RKO (cell line): ENCODE measurements at places on chromosomes 16 and 17.

DNA sequence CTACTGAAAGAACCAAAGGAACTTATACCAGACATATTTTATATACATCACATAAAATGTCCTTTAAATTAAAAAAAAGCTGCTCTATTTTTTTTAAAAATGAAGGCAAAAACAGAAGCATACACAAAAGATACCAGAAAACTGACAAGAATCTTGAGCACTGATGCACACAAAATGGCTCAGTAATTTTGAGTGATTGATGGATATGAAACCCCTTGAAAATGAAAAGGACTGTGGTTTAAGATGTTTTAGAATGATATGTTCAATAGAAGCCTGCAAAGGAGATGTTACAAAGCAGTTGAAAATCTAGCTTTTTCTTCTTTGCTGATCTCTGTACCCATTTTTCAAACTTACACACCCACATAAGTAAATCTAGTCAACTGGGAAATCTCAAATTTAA lies 2.7 kb downstream of the C16orf87 start:
- DNase-seq: no peak

- DNase-seq: no peak
These were observed 29.5 kb upstream of the GSE1 start for GRCh38 chr16:85583491-85584181.

- no peak for DNase-seq
These were observed 143.2 kb downstream of the PHKB start for GRCh38 chr16:47604306-47604705.

- DNase-seq: peak; percentile 45
These were observed 58.5 kb downstream of the TMEM132E start for GRCh38 chr17:34637548-34638525.

GRCh38 chr17:38419508-38419981 lies 8.7 kb upstream of the ARHGAP23 start:
- DNase-seq: no peak

DNA sequence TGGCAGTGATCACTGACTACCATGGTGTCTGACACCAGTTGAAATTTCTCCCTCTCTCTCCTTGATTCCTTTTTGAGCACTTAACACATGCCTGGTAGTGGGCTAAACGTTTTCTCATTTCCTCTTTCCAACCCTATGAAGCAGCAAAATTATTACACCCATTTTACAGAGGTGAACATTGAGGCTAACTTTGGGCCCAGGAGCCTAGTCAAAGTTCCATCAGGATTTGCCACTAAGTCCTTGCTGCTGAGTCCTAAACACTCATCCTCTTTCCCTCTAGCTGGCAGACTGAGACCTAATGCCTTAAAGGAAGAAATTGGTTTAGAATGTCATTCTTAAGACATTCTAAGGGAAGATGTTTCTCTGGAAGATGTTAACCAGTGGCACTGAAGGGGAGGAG lies 74.7 kb upstream of the IRX3 start:
- DNase-seq: no peak

- peak; percentile 12 for DNase-seq
These were observed 20.4 kb downstream of the CDH3 start for GRCh38 chr16:68665501-68665900.

- no peak for DNase-seq
These were observed 38.1 kb downstream of the CDRT15 start for GRCh38 chr17:14198575-14198974.

DNA sequence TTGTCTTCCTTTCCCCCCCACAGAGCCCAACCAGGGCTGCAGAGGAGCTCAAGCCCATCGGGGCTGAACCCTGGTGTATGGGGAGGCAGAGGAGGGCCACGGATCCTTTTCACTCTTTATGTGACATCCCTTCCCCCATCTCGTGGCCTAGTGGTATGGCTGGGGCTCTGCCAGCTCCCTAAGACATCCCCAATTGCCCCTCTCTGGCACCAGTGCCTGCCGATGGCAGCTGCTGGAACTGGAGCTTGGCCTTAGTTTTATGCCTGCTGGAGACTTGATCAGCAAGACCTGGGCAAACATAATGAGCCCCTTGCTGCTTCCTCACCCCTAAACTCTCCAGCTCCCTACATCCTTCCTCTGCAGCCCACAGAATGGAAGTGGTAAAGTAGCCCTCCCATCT lies 8.0 kb upstream of the TOP2A start:
- DNase-seq: no peak

- no peak for DNase-seq
These were observed 5.4 kb downstream of the APOBR start for GRCh38 chr16:28499854-28500253.

DNA sequence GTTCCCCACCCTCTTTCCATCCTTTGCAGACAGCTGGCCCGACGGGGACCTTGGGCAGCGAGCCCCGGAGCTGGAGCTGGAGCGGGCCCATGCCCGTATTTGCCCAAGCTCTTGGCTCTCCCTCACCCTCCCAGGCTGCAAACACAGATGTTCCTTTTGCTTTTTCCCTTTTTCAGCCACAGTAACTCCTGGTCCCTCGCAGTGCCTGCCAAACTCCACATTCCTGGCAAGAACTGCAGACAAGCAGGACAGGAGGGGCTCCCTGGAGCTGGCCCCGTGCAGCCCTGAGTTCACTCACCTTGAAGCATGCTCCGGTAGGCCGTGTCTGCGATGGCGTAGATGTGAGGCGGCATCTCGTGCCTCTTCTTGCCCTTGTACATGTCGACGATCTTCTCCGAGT lies 33.9 kb downstream of the MYH11 start:
- no peak for DNase-seq

GRCh38 chr16:67861877-67862276 lies 11.0 kb upstream of the EDC4 start:
- no peak for DNase-seq

GRCh38 chr17:78144736-78145641 lies 1.2 kb upstream of the C17orf99 start:
- no peak for DNase-seq

DNA sequence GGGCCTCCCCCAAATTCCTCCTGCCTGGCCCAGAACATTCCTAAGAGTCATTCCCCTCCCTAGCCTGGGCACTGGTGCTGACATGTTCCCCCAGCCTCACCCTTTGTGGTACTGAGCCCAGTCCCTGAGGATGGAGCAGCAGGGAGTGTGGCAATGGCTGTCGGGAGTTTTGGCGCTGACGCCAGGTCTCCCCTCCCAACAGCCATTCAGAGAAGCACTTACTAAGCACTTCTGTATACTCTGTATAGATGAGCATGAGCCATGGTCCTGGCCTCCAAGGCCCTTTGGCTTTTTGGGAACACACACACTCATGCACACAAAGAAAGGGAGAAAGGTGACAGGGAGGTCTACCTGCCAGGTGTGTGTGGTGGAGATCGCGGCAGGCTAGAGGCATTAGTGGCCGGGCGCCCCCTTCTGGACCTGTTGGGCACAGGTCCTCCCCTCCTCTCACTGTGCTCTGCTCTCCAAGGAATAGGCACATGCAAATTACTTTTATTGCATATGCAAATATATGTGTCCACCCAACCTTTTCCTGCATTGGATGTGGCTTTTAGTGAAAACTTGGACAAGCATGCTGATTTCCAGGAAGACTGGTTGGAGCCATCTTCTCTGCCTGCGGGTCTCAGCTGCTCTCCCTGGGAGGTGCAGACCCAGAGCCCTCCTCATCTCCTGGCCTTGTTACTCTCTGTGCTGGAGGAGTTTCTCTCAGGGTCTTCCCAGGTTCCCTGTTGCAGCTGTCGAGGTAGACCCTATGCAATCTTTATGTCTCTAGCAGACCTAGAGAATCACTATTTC lies 17.4 kb upstream of the C17orf107 start:
- no peak for DNase-seq

DNA sequence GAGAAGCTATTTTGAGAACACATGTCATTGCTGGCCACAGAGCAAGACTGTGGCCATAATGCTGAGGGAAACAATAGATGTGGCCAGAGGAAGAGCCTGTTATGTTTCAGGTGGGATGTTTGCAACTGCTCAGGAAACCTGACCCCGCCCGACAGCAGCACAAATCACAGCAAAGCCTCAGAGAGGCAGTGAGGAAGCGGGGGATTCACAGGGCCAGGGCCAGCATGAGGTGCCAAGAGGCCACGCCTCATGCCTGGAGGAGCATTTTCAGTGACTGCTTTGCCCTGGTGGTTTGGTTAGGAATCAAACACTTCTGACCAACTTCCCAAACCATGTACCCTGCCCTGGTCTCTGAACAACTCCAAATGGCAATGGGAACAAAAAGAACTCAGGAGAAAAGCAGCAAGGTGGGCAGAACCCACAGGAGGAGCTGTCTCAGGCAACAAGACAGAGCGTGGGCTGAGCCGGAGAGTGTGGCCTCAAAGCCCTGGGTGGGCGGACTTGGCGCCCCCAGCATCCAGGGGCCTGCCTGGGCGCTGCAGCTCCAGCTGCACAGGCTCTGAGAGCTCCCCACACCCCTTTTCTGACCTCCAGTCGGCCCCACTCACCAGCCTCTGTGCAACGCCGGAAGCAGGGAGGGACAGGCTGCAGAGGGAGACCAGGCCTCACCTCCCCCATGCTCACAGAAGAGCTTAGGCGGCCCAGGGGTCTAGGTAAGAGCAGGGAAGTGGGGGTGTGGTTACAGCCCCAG lies 20.6 kb downstream of the HIC1 start:
- no peak for DNase-seq

GRCh38 chr17:8927395-8927794 lies 38.1 kb downstream of the PIK3R5 start:
- no peak for DNase-seq

DNA sequence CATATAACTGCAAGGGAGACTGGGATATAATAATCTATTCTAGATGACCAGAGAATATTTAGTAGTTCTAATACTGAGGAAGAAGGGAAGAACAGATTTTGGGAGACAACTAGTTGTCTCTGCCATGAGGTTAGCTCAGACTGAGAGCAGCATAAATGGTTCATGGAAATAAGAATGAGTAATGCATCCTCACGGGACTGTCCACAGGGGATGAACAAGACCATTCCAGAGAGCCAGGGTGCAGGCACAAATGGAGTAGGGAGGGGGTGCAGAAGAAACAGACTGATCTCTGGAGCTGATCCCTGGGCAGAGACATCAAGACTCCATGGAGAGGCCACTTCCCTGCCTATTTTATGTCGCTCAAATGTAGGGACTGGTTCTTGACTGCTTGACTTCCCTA lies 30.4 kb downstream of the NLRC5 start:
- DNase-seq: no peak

DNA sequence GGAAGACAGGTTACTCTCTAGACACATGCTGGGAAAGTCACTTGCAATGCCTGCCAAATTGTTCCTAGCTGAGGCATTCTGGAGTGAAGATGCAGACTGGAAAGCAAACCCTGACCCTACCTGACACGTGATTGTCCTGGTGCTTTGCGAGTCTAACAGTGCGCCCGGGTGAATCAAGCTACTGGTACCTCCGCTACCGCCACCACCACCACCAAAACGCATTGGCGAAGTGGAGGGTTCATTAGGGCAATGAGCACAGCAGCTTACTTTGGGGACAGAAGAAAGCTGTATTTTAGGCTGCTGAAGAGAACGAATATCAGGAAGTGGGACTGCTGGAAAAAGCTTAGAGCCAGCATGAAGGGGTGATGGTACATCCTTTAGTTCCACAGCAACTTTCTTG lies 7.0 kb downstream of the MARF1 start:
- no peak for DNase-seq

DNA sequence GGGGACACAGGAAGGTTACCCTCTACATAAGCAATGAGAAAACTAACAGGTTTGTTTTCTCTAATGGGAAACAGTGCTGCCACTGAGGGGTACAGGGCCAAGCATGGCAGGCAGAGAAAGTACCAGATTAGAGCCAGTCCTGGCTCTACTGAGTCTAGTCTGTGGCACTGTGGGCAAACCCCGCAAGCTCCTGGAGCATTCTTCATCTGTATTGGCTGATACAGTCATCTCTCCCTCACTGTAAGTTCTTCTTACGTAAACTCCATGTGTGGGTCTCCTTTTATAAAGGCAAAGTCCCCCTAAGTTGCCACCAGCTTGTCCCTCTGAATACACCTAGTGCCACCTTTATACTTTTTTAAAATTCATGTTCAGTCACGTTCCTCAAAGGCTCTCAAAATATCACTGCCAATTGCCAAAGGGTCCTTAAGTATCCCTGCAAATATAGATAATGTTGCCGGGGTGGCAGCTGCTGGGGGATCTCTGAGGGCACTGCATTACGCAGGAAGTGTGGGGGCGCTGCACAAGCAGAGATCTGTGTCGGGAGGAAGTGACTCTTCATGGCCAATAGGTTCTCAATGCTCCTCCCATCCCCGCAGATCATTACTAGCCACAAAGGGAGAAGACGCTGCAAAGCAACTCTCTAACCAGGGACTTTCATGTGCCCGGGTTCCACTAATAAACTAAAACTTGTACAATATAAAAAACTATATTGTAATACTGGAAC lies 18.8 kb downstream of the XPO6 start:
- DNase-seq: no peak

DNA sequence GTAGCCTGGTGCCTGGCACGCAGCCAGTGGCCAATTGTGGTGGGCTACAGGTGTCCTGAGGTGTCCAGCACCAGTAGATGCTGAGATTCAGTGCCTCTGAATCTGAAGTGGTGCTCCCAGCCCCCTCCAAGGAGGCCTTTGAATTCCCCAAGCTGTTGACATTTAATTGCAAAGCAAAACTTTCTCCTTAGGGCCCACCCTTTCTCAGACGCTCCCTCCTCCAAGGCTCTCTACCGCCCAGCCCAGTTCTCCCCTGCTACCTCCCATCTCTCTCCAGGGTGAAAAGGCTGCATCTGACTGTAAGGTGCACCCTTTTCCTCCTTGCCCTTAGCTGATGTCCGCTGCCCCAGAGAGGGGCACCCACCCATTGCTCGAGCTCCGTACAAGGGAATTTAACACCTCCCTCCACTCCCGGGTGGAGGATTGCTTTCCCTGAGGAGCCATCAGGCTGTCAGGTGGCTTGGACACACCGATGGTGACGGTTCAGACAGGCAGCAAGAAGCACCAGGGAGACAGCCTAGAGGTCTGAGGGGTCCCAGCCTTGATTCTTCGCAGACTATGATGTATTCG lies 1.7 kb downstream of the BEAN1 start:
- DNase-seq: no peak

GRCh38 chr16:86059253-86060171 lies 160.6 kb downstream of the IRF8 start:
- DNase-seq: no peak

GRCh38 chr17:58082870-58083490 lies at the start of gene DYNLL2:
Gene DYNLL2 (plus strand): TSS chr17:58083419. CDS start chr17:58087091, 3,672 bp downstream.
- peak; percentile 88 for DNase-seq
